ENCODE measurements at places on chromosomes 6 and 20. TPM values are rescaled to one million over a fixed set of nuclear protein-coding genes. Genes with fewer than 3 reads are reported as not detected.

MOG gene
- 0.31 TPM for total RNA-seq

GRCh38 chr20:63234693-63235398 is 859 bp upstream of the BIRC7 start:
- DNase-seq = no peak

- no peak for DNase-seq
Observed at GRCh38 chr20:24751551-24751950, 197.5 kb upstream of the CST7 start.

- no peak for DNase-seq
Observed at GRCh38 chr20:38880952-38881735, 45.1 kb upstream of the FAM83D start.

DNA sequence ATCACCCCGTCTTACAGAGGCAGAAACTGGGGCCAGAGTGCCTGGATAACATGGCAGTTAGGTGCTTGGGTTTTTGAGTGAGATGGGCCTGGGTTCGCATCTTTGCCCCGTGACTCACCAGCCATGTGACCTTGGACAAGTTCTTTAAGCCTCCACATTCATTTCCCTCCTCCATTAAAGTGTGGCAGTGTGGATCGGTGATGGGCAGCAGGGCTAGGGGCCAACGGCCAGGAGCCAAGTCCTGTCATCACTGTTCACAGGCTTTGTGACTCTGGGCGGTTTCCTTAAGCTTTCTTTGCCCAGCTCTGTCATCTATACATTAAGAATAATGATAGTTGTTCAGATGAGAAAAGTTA is 85.5 kb upstream of the PMEPA1 start:
- no peak for DNase-seq

DNA sequence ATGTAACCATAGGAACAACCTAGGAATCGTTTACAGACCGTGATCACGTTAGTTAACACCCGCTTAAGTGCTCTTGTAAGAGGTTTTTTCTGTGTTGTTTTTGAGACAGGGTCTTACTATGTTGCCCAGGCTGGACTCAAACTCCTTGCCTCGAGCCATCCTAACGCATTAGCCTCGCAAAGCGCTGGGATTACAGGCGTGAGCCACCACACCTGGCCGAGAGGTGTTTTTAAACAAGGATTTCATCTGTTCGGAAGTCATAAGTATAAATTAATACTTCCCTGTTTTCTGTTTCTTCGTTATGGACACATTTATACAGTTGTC is 727 bp downstream of the MRS2 start:
- DNase-seq = no peak

Data from H1 (cell line).